ENCODE measurements at places on chromosomes 5 and 9. TPM values are rescaled to one million over a fixed set of nuclear protein-coding genes. Genes with fewer than 3 reads are reported as not detected.
A peak's percentile ranks its signal among the peaks of the same experiment; 100 is the strongest.

GRCh38 chr9:127067603-127068220 lies 54.7 kb downstream of the ANGPTL2 start:
- no peak for DNase-seq

The DIRAS2 gene
- total RNA-seq = not detected

DNA sequence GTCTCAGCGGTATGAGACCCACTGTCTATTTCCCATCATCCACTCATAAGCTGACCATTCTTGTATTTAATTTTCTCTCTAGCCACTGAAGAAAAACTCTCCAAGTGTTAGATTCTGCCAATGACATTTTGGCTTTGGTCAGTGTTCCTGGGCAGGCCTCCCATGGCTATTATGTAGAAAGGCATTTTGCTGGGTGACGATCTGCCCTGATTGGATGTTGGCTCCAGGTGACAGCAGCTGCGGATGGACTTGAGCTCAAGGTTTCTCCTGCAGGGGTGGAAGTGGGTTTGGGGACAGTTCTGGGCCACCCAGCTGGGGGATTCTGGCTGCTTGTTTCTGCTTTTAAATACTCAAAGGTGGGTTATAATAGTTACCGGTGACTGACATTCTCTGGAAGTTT lies 31.6 kb downstream of the ACSL6 start:
- no peak for DNase-seq

DNA sequence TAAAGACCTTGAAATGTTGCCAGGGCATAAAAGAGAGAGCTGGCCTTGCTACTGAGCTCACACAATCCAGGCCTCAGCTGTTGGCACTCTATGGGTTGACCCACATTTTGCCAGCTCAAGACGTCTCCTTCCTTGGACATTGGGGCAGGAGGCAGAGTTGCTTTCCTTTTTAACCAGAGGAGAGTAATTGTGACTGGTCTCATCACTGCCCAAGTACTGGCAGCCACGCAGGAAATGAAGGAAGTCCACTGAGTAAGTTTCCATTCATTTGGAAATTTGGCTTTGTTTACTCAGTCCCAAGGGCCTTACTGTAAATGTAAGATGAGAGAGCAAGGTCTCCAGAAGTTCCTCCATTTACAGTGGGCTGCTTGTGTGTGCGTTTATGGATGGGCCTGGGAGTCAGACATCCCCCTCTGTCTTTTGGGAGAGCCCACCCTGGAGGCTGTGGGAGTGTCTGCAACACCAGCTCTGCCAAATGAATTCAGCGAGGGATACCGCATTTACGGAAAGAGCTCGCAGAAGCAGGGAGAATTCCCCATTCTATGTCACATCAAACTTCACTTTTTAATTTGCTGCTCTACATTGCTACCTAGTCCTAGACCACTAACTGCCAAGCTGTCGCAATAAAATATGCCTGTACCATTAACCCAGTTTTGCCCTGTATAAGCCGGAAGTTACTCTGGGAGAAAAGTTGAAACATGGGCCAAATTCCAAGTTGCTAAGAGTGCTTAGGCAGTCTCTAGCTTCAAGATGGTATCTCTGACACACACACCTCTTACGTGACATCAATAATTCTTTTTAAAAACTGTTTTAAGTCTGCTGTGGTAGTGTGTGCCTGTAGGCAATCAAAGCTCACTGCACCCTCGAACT lies 24.5 kb upstream of the PDZD2 start:
- DNase-seq = no peak

The LHFPL2 gene
- total RNA-seq = 0.08 TPM

- no peak for DNase-seq
Measured at GRCh38 chr5:103260951-103261350, 2.4 kb downstream of the MACIR start.

The KIF12 gene
- total RNA-seq = not detected

DNA sequence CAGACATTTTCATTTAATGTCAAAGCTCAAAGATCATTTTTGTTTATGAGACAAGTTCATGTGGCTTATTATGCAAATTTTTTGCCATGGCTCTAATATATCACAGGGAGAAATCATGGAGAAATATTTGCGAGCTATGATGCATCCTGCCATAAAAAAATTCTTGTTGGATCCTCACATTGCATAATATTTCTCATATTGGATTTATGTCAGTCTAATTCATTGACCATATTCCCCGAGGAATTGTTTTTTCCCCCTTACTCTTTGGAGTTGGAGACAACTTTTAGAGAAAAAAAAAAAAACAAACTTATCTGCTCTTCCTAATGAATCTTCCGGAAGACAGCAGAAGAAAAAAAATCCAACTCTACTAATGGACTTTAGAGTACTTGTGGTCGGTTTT lies 4.3 kb downstream of the ZNF462 start:
- no peak for DNase-seq

The HCN1 gene
- not detected for total RNA-seq

The CEP72 gene
- 32.4 TPM for total RNA-seq

The TPD52L3 gene
- total RNA-seq = not detected

GRCh38 chr9:136799854-136800657 lies 3.9 kb downstream of the CCDC183 start:
- peak; percentile 61 for DNase-seq

DNA sequence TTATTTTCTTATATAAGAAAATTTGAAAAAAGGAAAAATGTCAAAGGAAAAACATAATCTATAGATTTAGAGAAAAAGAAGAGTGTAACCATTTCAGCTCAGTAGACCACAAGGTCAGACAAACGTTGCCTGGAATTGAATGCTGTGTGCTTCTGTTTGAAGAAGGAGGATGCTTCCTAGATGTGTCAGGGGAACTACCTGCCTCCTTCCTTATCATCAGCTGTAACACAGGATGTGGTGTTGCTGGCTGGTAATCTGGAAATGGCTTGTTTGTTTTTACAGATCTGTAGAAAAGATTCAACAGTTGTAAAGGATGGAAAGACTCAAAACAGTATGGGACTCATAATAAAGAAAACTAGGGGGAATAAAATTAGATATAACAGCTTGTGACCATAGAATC lies 160.7 kb upstream of the MEF2C start:
- no peak for DNase-seq

DNA sequence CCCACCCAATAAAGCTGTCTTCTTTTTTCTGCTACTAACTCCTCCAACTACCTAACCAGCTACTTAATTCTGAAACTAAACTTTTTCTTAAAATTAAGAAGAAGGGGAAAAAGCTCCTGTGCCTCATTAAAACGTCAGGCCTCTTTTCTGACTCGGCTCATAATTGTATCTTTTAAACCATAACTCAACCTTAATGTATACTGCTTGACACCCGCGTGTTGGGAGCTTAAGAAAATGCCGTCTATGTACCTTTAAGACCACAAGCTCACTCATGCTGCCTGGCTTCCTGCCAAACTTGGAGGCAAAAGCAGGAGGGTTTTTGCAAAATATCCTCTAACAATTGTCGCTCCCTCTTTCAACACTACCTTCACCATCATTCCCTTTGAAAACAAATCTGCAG lies 5.0 kb downstream of the EBF1 start:
- no peak for DNase-seq

DNA sequence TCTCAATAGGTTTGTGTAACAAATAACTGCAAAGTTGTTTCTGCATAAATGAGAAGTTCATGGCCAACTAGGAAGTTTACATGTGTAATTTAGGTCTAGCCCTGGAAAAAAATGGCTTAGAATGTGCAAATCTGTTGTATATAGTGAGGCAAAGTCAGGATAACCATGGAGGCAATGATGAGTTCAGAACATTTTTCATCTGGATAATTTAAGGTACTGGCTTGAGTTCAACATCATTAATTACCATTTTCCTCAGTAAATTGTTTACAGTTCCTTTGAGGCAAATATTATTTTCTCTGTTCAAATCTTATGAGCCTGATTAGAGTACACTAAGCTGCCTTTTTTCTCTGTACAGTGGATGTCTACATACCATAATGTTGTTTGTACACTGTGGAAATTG lies 1259.0 kb upstream of the NUDT12 start:
- DNase-seq = no peak

The PTRH1 gene
- total RNA-seq = 22.9 TPM

The NEUROG1 gene
- total RNA-seq = not detected

The PCDHA4 gene
- total RNA-seq = not detected

The C7 gene
- not detected for total RNA-seq

DNA sequence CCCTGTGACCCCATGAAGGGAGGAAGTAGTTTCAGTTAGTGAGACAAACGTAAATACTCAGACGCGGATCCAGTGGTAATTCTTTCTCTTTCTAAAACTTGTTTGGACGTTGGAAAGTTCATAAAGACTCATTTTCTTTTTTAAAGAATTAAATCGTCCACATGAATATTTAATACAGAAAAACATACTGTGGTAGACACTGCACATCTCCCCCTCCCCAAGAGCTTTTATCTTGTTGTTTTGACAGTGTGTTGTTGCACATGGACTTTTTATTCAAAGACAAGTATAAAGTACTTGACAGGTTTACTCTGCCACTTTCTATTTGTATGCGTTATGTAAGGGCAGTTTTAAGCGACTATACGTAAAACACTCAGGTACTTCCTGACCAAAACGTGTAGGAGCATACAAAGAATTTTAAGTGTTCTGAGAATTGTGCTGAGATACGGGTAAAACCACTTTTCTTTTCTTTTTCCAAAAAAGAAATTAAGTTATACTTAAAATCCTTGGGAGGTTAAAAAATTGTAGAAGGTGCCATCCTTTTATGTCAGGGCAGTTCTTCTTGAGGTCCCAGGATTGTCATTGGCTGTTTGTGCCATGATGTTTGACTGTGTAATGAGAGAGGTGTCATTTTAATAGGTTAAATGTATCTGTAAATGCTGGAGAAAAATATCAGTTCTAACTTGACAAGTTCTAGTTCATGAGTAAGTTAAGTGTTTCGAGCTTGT lies 1.3 kb downstream of the NIPBL start:
- no peak for DNase-seq

The SLC2A8 gene
- 10.4 TPM for total RNA-seq

- DNase-seq = no peak
Measured at GRCh38 chr9:85543196-85543595, 198.6 kb downstream of the AGTPBP1 start.

DNA sequence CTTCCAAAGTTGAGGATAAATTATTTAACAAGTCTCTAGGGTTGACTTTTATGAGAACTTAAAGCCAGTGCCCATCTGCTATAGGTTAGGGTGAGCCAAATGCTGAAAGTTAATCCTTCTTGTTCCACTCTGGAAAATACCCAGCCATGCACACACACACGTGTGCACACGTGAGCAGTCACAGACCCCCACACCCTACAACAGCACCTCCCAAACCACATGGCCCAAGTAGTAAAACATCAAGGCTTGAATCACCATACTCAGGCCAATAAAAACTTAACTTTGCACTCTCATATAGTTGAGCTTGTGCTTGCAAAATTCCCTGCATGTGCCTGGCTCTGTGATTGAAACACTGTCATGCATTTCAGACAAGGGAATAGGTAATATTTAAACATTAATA lies 467.6 kb downstream of the ARHGEF28 start:
- DNase-seq = no peak

DNA sequence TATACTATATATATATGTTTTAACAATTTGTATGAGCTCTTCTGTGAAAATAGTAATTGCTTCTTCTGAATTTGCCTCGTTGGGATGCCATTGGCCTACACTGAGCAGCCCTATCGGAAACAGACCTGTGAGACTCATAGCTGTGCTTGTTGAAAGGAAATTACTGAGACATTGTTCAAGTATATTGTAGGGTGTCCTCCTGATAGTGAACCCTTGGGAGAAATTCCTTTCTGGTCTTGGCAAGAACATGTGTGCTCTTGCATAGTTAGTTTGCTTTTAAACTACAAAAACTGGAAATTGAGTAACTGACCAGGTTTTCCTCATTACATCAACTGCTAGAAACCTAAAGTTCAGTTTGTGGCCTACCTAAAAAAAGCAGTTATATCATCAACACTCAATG lies 160.9 kb downstream of the LURAP1L start:
- no peak for DNase-seq

DNA sequence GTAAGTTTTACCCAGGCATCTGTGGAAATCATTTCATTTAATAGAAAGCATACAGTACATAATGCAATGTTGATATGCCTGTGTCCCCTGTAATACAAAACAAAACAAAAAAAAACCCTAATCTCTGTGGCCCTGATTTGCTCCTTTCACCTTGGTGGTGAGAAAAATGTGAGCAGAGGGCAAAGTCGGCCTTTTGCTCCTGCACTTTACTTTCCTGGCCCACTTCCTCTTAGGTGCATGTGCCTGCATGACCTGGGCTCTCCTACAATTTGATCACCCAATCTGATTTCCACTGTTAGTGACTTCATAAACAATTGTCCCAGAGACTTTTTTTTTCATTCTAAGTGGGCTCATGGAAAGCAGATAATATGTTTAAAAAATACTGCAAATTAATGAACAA lies 424.3 kb downstream of the SEMA5A start:
- no peak for DNase-seq

DNA sequence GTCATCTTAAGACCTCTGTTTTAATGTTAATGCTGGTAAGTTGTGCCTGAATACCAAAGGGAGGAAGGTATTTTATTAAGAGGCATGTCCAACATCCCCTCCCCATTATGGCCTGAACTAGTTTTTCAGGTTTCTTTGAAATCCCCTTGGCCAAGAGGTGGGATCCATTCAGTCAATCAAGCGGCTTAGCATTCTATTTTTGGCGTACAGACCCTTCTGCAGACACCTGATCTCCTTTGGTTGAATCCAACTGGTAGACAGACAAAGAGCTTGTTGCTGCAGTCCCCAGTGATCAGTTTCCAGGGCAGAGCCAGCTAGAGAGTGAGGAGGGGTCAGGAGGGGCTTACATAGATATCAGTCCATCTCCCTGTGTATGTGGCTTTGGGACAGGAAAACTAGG lies 7.9 kb upstream of the KCNMB1 start:
- DNase-seq = no peak

GRCh38 chr9:70107558-70107957 lies 63.9 kb downstream of the MAMDC2 start:
- no peak for DNase-seq
